Activated T-cell treated with anti-CD3 and anti-CD28 coated beads for 48 hours (primary cell): ENCODE measurements at places on chromosomes 16 and 17.
A peak's percentile ranks its signal among the peaks of the same experiment; 100 is the strongest.

DNA sequence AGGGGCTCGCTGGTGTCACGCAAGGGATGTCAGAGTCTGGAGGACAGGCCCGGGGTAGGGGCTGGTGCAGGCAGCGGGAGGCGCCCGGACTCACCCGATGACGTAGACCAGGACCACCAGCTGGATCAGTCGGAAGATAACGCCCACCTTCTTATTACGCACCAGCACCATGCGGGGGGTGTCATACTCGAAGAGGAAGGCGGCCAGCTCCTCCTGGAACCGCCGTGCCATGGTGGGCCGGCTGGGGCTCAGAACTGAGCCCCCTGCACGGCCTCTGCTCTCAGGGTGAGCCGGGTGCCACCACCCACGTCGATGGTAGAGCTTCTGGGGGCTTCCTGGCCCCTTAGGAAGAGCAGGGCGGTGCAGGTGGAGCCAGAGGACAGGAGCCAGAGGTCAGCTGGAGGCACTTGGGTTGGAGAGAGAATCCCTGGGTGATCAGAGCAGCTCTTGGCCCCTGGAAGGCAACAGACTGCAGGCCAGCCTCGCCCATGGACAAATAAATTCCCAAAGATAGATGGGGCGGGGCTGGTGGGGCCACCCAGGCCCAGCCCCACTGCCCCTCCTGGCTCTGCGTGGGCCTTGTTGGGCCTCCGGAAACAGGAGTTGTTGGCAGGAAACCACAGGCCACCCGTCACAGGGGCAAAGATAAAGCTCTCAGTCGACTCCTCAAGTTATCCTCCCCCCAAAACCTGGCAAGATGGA lies at the start of gene P2RX1:
TSS of gene P2RX1 (minus strand) at position 471 of the 702 bp plus-strand sequence. CDS start at position 231, 240 bp downstream.
- peak; percentile 34 for DNase-seq

GRCh38 chr16:19348578-19349315 lies 63.2 kb downstream of the CLEC19A start:
- no peak for DNase-seq

DNA sequence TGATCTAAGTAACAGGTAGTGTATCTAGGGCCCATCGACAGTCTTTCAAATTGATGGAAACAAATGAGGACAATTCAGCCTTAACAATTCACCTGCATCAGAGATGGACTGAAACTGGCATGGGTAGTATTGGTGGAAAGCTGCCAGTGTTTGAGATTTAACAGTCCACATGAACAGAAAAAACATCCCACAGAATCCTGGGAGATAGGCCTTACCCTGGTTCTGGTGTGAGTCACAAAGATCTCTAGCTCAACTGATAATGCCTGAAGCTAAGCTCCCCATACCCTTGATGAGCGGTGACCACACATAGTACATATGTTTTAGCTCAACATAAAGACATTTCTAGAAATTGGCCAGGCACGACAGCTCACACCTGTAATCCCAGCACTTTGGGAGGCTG lies 21.9 kb downstream of the CRK start:
- no peak for DNase-seq

GRCh38 chr17:70772761-70773160 lies 603.4 kb downstream of the KCNJ2 start:
- DNase-seq = no peak

GRCh38 chr17:61261001-61261637 lies 138.5 kb upstream of the TBX2 start:
- no peak for DNase-seq

GRCh38 chr17:78351449-78352006 lies 8.3 kb downstream of the SOCS3 start:
- DNase-seq = no peak

- no peak for DNase-seq
Measured at GRCh38 chr16:87723226-87723623, 42.6 kb downstream of the KLHDC4 start.

- DNase-seq = no peak
Measured at GRCh38 chr16:85353839-85354685, 241.8 kb upstream of the CIBAR2 start.

GRCh38 chr16:55488306-55488705 lies 9.3 kb downstream of the MMP2 start:
- DNase-seq = no peak

DNA sequence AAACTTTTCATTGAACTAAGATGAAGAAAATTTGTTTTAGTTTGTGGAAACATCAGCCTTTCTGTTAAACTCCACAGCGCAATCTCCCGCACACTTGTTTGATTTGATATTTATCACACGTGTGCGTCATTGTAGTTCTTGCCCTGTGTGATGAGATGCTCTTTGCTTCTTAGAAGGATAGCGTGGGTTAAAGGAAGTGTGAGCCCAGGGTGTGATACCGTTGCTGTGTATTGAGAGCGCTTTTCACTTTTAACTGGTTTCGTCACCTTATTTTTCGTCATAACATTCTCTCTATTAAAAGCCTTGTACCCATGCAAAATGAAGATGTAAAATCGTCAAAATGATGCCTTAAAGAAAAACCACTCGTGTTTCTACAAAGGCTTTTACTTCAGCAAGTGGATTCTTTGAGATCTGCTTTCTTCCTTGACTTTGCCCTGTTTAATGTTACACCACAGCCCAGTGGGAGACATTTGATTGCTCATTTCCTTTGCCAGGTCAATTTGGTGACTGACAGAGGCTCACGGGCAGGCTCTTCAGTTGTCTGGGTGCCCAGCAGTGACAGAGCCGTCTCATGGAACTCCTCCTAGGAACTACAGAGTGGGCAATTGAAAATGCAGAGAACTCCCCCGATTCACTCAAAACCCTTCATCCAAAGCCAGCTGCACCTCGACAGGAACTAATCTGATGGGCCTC lies 61.1 kb downstream of the RPA1 start:
- no peak for DNase-seq

DNA sequence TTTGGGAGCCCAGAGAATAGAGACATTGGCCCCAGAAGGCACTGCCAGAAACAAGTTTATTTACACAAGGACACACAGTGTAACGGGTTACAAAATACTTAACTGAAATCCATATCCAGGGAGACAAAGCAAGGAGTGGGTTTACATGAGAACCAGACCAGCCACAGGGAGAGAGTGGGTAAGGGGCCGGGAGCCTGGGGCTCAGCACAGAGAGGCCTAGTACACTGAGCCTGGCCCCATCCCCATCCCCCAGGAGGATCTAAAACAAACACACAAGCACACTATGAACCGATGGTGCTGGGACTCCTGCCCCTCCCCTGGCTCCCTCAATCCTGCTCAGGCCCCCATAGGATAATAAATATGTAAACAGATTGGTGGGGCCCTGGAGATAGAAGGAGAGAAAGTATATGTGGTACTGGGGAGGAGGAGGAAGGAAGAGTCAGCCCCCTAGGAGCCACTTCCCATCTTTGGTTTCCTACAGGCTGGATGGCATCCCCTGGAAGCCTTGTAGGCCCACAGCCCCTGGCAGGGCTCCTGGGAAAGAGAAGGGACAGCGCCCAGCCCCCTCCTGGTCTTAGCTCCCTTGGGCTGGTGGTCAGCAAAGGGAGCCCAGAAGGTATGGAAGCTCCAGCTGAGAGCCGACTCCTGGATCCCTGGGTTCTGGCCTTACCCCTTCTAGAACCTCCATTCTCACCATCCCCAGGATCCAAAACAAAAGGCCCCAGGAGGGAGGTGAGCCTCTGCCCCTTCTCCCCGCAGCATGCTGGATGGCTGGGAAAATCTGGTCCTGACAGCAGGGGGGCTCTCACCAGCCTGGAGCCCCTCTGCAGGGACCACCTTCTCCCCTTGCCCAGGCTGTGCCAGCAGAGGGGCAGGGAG lies 6.4 kb downstream of the G6PC3 start:
- no peak for DNase-seq

GRCh38 chr17:27247071-27247957 lies 46.6 kb upstream of the WSB1 start:
- DNase-seq = no peak

- no peak for DNase-seq
Measured at GRCh38 chr17:68497885-68498319, 14.3 kb upstream of the PRKAR1A start.

GRCh38 chr16:1378087-1378803 lies 26.5 kb downstream of the GNPTG start:
- no peak for DNase-seq

DNA sequence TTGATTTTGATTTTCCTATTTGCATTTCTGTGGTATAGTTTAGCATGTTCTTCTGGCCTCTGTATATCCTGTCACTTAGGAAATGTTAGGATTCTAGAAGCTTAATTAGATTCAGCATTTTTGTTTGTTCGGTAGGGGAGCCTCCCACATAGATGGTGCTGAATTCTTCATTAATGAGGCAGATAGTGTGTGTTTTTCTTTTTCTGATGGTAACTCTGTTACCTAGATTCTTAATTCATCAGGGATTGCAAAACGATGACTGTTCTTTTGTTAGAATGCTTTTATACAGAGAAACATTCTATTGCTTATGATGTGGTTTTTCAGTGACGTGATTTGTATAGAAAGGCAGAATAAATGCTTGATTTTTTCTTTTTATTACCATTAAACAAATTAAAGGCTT lies 19.0 kb downstream of the BANP start:
- no peak for DNase-seq

GRCh38 chr17:49694847-49695697 lies 12.7 kb downstream of the SLC35B1 start:
- peak; percentile 62 for DNase-seq
